ENCODE measurements at places on chromosomes 1 and 21.

- DNase-seq = no peak
These were observed 67.2 kb downstream of the CD46 start for GRCh38 chr1:207818971-207819451.

DNA sequence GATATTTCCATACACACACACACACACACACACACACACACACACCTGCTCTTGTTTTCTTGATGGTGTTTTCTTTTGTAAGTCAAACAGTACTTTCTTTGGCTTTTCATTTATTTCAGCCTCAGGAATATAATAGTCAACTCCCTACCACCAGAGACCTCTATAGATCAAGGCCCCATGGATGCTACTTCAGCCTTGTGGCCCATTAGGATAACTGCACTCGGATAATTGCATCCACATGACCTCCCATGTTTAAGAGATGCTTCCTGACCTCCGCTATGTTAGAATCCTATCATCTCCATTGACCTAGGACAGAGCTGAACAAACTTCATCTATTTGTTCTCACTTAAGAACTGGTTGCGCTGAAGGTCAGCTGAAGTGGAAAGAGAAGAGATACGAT, 1094.0 kb upstream of the B3GALT2 start:
- DNase-seq = no peak

GRCh38 chr21:39453571-39454179, 1.9 kb downstream of the SH3BGR start:
- no peak for DNase-seq

- no peak for DNase-seq
These were observed 30.7 kb downstream of the PPP2R5A start for GRCh38 chr1:212315907-212316306.

DNA sequence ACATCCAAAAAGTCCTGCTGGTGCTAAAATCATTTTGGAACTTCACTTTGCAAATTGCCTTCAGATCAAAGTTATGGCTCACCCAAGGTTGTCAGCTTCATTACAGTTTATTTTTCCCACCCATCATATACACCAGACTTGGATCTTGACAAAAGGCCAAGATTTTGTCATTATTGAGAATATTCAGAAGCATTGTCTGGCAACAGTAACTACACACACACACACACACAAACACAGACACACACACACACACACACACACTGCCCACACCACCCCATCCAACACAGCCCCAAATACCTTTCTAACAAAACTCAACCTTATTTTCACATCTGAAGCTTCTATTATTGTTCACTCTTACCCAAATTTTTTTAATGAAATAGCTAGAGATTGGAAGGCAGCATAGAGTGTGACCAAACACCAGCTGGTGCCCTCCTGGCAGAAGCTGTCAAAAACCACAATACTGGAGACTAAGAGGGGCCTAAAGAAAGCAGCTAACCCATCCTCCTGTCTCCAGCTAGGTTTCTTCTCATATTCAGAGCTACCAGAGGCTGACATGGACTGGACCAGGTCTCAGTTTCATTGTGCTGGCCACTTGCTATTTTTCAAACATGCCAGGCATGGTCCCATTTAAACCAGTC, 139.1 kb upstream of the ZC3H11B start:
- no peak for DNase-seq

GRCh38 chr1:98197356-98197755, 276.5 kb upstream of the DPYD start:
- no peak for DNase-seq

DNA sequence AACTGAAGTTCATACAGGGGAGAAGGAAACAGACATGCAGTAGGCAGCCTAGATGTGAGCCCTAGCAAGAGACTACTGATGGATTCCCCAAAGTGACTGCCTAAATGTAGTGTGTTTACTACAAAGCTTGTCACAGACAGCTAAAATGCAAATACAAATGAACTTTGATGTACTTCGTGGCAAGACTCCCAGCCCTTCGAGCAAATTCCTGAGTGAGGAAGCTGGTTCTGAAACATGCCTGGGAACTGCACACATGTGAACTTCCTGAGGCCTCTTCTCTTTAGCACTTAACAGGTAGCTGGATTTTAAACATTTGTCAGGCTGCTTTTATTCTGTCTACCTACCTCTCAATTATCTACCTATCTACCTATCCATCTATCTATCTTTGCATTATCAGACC, 6.7 kb upstream of the IRF2BP2 start:
- DNase-seq = no peak

DNA sequence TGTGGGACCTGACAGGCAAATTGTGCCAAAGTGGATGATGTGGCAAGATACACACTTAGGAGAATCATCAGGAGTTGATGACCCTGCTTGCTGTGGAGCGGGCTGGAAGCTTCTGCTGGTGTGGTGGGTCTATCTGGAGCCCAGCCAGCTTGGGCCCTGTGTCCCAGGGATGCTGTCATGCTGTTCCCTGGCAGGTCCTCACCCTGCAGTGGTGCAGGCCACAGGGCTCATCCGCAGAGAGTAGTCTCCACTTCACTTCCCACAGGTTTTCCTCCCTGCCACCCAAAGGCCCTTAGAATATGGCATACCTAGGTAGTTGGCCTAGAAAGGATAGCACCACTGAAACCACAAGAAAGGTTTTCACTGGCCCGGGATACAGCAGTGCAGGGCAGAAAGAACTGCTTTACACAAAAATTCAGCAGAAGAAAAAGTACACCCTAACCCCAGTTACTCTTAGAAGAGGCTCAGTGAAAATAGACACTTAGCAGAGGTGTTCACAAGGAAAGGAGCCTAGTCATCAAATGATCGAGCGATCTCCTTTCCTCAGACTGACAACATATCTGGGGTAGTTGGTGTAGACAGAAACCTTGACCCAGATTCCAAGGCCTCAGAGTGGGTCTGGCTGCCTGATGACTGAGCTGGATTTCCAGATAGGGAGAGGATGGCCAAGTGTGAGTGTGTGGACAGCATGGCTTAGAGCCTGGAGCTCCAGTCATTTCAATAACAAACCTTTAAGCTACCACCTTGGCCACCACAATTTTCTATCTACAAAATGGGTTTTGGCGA, 1.3 kb upstream of the C1orf226 start:
- DNase-seq = no peak

DNA sequence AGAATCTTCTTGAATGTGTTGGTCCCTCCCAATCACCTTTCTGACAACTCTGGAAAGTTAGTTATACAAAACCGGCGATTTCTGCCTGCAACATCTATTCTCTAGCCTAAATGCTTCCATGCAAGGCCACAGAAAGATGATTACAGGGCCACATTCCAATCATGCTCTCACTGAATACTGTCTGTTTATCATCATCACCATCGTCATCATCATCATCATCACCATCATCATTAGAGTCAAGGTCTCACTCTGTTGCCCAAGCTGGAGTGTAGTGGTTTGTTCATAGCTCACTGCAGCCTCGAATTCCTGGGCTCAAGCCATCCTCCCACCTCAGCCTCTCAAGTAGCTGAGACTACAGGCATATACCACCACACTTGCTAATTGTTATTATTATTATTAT, 521.2 kb upstream of the DAB1 start:
- no peak for DNase-seq

DNA sequence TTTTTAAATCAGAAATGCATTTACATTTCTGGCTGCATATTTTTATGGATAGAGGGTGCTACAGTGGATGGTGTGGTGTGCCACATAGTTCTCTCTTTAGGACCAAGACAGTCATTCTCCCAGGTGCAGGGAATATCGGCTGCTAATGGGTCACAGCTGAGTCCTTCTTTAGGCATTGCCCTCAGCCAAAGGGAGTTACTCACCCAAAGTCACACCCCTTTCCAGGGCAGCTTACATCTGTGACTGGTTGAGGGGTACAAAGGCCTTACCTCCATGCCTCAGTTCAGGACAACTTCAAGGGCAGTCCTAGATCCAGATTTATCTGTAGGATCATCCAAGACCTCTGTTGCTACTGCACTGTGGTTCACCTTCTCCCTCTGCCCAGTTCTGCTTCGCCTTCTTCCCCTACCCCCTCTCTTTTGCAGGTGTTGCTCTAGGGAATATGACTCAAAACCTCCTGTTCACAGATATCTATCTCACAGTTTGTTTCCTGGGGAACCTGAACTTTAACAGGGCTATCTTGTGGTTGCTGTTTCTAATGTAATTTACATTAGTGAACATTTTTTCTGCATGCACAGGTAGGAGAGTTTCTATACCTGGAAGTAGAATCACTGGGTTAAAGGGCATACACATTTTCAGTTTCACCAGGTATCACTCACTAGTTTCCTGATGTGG, 413.9 kb downstream of the RPS6KC1 start:
- DNase-seq = no peak

DNA sequence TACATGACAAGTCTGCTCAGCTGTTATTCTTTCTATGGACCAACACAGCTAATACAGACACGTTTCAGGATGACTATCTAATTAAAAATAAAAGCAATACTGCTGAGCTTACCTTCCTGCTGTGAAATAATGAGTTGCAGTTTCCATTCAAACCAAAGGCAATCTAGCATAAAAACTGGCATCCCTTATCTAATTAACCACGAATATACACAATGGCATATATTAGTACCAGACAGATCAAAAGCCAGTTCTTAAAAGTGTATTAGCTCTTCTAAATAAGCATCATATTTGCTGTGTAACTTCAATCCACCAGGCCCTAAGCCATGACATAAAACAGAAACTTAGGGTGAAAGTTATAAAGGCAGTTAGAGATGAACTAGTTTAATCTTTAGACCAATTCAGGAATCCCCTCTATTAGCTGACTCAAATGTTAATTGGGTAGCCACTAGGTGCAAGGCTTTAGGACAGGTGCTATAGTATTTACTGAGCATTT, 20.6 kb downstream of the TESK2 start:
- no peak for DNase-seq

DNA sequence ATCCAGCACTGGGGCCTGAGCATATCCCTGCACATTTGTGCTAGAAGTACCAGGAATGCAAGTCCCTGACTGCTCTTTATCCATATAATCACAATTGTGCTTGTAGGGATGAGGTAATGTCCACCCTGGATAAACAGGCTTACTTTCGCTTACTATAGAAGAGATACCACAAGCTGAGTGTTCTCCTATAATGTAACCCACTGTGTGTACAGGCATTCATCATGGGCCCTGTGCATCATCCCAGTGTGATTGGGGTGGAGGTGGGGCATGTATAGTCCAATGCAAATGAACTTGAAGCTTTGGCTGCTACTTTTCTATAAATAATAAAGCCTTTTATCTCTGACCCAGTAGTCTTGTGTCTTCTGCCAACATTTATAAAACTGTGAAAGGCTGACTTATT, 69.3 kb downstream of the MAN1A2 start:
- no peak for DNase-seq

- no peak for DNase-seq
These were observed 145.3 kb downstream of the DYRK1A start for GRCh38 chr21:37511848-37512247.

DNA sequence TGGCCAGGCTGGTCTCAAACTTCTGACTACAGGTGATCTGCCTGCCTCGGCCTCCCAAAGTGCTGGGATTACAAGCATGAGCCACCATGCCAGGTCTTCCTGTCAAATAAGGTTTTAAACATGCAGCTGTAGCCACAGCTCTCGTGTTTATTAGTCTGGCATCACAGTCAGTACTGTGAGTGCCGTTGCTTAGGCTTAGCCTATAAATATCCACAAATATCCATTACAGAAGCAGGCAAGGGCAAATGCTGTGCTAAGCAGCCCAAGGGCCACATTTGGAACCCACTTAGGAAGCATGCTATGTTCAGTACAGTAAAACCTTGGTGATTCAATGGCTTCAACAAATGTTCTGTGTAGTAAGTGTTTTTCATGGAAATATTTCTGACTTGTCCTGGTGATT, 75.9 kb downstream of the KIF1B start:
- no peak for DNase-seq

DNA sequence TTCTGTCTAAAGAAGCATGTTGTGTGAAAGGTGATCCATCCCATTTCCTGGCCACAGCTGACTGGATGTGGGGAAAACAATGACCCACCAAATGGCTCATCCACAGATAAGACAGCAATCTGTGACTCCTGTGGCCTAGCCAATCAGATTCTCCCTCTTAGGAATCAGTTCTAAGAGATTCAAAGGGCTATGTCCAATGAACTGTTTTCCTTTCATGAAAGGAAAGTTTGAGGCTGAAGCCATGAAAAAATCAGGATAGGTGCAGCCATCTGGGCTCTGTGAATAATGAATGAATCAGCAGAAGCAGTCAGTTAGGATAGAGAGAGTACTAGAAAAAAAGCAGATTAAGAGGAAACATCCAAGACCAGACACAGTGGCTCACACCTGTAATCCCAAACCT, 164.7 kb downstream of the NRIP1 start:
- no peak for DNase-seq

- no peak for DNase-seq
These were observed 169.6 kb upstream of the LHX8 start for GRCh38 chr1:74964508-74965102.

GRCh38 chr21:27258742-27259448, 292.0 kb upstream of the ADAMTS5 start:
- no peak for DNase-seq

- no peak for DNase-seq
These were observed 4.3 kb upstream of the FUCA1 start for GRCh38 chr1:23872421-23872820.

- DNase-seq = no peak
These were observed 1190.9 kb upstream of the PRMT6 start for GRCh38 chr1:105865546-105865945.

GRCh38 chr1:93442008-93442666, 5.8 kb upstream of the FNBP1L start:
- no peak for DNase-seq

GRCh38 chr1:219883400-219884332, 44.7 kb downstream of the SLC30A10 start:
- no peak for DNase-seq

DNA sequence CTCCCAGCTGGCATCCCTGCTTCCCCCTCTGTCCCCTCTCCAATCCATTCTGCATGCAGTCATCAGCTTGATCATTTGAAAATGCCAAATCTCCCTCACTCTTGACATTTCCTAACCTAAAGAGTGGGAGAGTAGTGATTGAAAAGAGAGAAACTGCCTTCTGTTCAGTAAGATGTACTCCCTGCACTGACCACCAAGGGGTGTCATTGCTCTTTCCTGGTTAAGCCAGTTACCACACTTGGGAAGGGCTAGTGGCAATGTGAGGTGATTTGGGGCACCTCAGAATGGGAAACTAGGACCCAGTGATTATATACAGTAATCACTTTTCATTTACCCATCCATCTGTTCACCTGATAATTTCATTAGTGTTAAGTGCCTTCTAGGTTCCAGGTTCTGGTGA, 6.9 kb upstream of the TMEM269 start:
- DNase-seq = no peak
